Head of caudate nucleus (tissue), 42 donors: ENCODE measurements at places on chromosomes 7 and 10.

DNA sequence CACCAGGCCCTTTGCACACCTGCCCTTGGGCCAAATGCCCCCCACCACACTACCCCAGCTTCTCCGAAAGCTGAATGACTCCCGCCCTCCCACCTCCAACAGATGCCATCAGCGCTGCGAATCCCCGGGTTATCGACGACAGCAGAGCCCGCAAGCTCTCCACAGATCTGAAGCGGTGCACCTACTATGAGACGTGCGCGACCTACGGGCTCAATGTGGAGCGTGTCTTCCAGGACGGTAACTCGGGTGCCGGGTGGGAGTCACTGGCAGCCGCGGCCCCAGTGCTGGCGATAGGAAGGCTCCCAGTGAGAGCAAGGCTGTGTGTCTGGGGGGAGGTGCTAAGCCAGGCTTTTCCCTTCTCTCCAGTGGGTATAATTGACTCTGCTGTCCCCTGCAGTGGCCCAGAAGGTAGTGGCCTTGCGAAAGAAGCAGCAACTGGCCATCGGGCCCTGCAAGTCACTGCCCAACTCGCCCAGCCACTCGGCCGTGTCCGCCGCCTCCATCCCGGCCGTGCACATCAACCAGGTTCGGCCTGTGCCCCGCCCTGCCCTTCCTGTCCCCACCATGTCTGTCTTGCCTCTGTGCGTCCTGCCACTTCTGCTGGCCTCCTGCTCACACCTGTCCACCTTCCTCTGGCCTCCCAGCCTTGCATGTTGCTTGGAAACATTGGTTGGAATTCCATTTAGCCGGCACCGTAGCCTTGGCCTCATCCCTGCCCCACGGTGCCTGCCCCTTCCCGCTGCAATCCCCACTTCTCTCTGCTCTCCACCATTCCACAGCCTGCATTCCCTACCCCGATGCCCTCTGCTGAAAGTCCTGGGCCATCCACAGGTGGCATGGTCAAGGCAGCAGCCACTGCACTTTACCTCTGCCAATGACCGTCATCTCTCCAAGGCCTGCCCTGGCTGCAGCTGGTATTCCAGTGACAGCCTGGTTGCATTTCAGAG lies 32.1 kb downstream of the AGAP3 start:
- no peak for DNase-seq

DNA sequence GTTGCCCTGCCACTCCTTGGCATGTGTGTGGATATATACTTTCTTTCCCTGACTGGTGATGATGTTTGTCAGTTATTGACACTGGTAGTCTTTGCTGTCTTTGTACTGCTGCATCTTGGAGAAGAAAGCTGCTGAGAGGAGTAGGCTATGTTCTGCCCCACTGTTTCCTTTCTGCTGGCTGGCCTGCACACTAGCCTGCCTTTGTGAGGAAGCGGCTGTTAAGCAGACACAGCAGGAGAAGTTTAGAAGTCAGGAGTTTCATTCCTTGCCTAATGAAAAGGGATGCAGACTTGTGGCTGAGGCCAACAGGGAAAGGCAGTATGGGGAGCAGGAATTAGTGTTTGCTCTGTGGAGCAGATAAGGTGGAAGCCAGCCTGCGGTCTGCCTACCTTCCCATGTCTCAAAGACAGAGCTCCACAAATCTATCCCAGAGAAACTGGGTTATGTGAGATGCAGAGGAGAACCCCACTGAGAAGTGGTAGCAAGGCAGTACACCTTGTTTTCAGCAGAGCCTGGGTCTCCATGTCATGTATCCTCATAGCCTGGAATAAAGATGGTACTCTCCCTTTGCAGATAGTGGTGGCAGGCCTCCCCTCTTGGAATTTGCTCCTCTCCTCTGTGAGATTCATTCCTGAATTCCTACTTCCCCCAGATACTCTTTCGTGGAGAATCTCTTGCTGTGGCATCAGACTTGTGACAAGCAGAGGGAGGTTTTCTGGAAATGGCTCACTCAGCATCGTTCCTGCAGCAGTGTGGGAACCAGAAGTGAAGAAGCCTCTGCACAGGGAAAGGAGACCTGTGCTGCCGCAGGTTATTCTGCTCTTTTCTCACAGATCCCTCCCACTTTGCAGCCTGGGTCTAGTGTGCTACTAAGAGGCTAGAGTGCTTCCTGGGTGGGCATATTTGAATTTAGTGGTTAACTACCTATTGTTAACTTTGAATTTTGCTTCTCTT lies 130.2 kb downstream of the LRRC4 start:
- peak; percentile 24 for DNase-seq

GRCh38 chr7:99665312-99666012 lies 14.3 kb downstream of the CYP3A5 start:
- DNase-seq = no peak

DNA sequence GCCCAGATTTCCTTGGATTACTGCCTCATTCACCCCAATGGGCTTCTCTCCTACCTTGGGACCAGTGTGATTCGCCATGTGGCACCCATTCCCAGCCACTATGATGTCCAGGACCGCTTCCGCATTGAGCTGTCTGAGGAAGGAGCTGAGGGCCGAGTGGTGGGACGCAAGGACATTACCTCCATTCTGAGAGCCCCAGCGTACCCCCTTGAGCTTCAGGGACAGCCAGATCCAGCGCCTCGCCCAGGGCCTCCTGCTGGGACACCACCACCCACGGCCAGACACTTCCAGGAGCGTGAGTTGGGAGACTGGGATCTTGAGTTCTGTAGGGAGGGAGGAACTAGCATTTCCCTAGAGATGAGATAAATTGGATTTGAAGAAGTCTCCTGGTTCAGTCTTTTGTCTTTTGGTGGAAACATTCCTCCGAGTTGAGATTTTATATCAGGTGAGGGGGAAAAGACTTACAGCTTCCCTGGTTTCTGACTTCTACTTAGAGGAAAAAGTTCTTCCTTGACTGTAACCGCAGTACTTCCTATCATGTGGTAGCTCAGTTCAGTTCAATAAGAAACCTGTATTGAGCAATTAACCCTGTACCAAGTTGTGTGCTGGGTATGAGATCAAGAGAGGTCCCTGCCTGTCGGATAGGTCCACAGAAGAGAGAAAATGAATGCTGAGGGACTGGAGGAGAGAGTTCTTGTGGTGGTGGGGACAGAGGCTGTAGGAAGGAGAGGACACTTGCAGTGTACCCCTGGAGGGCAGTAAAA lies 1.3 kb downstream of the MOSPD3 start:
- DNase-seq = no peak

DNA sequence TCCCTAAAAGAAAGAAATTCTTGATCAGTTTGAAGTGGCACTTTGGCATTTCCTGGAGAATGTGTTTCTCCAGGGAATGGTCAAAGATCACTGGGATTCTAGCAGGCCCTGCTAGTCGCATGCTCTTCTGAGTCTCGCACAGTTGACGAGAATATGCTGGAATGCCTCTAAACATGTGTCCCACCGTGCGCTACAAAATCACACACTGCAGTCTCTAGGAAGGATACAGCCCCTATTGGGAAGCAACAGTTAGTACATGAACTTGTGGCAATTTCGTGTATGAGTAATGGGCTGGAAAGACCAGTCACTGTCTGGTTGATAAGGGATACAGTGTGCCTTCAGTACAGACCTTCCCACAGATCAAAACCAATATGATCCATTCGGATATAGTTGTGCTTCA lies 257.9 kb downstream of the PRPF18 start:
- DNase-seq = no peak

DNA sequence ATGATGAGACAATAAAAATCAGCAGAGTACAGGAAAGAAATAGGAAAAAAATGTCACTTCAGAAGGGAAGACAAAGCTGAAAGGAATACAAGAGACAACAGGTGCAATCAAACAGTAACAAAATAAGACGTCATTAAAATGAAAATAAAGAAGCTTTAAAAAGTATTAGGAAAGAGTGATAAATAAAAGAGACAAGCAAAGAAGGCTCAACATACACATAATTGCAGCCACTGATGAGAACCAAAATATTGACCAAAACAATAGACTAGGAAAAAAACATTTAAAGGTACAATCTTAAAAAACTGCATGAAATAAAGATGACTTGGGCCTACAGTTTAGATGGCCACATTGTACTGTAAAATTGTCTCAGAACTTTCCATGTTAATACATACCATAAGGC lies 160.5 kb upstream of the MINDY3 start:
- DNase-seq = no peak

DNA sequence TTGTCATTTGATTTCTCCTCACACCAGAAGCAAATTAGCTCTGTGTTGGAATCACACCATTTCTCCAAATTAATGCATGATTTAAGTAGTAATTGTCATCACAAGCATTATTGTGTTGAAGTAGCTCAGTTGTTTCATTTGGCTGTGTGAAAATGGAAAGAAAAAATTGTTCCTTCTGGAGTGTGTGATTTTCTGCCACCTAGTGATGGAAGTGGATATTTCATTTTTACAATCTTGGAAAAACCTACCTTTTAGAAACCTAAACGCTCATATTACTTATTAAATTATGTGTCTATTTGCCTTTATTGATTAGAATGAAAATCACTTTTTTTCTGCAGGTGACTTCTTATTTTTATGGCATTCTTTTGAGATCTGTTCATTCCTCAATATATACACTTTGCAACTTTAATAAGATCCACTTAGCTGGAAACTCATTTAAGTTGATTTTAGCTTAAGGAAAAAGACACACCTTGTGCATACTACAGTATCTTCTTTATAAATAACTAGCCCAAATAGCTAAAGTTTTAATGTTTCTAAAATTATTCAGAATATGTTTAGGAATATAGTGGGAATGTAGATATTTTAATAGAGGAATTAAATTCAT lies 50.0 kb downstream of the SRI start:
- DNase-seq = no peak

GRCh38 chr10:30686708-30687107 lies 57.2 kb upstream of the LYZL2 start:
- no peak for DNase-seq

GRCh38 chr7:37112218-37112617 lies 336.4 kb downstream of the ELMO1 start:
- DNase-seq = no peak

GRCh38 chr7:44247868-44248651 lies 47.3 kb downstream of the YKT6 start:
- DNase-seq = no peak

GRCh38 chr10:91552274-91553095 lies 80.4 kb downstream of the PPP1R3C start:
- DNase-seq = no peak

- DNase-seq = no peak
These were observed 333.2 kb upstream of the MGMT start for GRCh38 chr10:129133856-129134255.

- DNase-seq = no peak
These were observed 462.4 kb upstream of the NUPR2 start for GRCh38 chr7:56578612-56579011.

- no peak for DNase-seq
These were observed 1.7 kb downstream of the TUBGCP2 start for GRCh38 chr10:133306941-133307379.

- no peak for DNase-seq
These were observed 222.0 kb downstream of the SKAP2 start for GRCh38 chr7:26642416-26642815.

DNA sequence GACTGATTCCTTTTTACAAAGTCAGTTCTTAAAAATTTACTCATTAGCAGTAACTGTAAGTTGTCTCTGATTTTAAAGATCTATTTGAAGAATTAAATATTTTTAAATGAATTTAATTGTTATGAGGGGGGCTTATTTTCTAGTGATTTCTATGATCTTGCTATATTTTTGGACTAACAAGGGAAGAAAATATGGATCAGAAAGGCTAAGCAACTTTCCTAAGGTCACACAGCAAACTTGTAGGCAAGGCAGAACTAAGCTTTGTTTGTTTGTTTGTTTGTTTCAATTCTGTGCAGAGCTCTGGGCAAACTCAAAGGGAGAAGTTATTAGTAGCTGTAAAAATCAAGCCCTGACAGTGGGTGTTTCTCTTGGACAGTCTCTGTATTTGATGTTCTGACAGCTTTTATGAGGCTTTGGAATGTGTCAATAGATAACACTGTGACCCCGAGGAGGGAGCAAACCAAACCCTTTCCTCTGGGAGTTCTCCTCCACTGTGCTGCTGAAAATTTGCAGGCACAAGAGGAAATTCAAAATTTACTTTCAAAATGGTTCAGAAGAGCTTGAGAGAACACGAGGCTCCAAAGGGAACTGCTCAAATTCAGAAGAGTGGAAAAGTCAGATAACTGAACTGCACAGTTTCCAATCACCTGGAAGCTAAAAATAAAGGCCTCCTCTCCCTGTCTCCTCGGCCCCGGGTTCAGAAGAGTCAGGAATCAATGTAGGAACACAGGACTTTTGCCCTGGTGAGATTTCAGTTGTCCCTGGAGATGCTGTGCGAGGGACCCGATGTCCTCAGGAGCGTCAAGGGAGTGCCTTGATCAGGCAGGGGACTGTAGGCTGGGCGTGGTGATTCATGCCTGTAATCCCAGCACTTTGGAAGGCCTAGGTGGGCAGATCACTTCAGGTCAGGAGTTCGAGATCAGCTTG lies 325.7 kb downstream of the GATA3 start:
- DNase-seq = no peak

- no peak for DNase-seq
These were observed 191.3 kb upstream of the KLF14 start for GRCh38 chr7:130925136-130925794.

GRCh38 chr10:10914144-10914543 lies 103.5 kb upstream of the CELF2 start:
- no peak for DNase-seq

DNA sequence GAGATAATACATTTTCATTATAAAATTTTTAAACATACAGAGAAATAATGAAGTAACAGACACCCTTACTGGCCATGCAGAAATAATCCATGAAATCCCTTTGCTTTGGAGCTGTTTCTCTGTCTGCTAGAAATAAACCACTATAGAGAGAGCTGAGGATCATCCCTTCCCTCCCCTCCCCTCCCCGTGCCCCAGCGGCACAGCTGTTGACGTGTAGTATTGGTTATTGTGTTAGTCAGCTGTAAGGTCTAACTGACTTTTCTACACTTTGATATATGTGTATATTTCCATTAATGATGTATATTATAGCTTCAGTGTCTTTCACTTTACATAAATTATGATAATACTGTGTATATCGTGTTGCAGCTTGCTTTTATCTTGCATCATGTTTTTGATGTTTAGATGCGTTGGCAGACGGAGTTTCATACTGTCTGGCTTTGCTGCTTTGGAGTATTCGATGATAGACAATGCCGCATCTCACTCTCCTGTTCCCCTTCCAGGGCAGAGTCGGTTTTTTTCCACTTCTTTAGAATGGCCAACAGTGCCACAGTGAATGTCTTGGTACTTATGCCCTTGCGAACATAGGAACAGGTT lies 27.4 kb upstream of the GRID1 start:
- no peak for DNase-seq

DNA sequence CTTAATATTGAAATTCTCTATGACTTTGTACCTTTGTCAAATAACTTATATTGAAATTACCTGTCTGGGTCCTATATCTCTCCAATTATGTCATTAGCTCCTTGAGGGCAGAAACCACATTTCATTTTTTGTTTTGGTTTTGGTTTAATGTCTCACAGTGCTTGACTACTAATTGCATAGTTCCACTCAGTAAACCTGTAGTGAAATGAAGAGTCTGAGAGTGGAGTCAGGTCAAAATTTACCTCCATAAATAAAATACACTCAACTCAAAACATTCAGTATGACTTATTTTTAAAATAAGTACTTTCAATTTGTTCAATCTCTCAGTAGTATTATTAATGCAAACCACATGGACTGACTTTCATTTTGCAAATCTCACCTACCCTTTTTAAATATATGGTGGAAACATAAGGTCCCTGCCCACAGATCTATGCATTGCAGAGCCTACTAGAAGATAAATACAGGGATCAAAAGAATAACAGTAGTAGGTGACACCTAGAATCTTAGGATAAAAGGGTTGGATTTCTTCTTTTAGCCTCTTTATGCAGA lies 32.5 kb downstream of the PDE1C start:
- no peak for DNase-seq
